Activated naive CD4-positive, alpha-beta T cell treated with anti-CD3 and anti-CD28 coated beads, Interleukin-2, amount 50 U/mL, for 16 hours (primary cell): ENCODE measurements at places on chromosomes 7 and 10.

DNA sequence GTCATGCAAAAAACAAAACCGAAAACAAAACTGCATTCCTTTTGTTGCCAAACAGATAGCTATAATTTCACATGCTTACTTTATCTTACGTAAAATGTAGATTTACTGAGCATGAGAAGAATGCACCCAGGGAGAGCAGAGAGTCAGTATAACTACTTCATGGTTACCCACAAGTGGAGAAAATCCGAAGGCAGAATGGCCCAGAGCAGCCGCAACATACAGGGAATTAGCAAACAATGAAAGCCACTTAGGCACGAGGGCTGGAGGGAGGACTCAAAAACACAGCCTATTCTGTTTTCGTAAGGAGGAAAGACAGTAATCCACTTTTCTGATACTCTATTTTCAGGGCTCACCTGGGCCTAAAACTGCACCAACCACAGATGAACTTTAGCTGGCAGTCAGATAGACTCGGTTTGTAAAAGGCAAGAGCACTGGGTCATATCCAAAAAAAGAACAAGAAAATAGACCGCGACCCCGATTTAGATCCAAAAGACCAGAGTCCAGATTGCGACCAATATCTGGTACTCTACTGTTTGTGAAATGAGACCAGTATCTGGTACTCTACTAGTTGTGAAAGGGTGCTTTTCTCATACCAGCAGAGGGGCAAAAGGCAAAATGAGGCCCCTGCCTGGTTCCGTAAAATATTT is 1.3 kb downstream of the ITPRIP start:
- no peak for DNase-seq

GRCh38 chr7:9776900-9777299 is 1196.8 kb upstream of the PHF14 start:
- DNase-seq = no peak

- DNase-seq = no peak
Measured at GRCh38 chr10:84876116-84876999, 548.0 kb downstream of the CCSER2 start.

GRCh38 chr10:4781955-4782354 is 44.1 kb upstream of the AKR1E2 start:
- no peak for DNase-seq

DNA sequence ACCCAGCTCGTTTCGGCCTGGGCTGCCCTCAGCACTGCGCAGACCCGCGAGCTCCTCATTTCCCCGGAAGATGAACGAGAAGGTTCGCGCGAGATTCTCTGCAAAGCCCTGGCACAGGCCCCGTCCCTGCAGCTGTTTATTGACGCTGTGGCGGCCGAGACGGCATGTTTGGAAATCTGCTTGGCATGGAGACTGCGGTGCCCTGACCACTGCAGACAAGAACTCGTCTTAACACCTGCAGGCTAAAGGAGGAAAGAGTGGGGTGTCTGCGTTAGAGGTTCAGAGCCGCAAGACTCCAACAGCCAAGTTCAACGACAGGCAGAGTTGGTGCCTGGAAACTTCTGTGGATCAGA is 125.6 kb downstream of the DNAJB6 start:
- DNase-seq = no peak

DNA sequence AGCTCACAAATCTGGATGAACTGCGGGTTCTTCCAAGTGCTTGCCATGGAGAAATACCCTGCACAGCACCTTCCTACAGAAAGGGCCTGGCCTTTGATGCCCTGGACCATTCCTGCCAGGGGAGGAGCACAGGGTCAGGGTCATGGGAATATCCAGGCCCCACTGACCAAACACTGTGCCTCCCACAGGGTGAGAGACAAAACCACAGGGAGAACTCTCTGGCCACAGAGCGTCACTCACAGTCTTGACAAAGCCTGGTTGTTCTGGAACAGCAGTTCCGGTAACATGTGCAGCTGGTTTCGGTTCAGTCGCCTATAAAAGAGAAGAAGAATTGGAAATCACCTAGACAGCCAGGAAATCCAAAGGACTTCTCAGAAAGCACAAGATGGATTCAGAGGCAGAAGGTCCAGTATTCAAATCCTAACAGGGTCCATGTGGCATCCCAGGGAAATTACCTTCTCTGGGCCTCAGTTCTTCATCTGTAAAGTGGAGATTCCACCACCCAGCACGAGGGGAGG is 28.1 kb downstream of the SLIT1 start:
- DNase-seq = no peak

DNA sequence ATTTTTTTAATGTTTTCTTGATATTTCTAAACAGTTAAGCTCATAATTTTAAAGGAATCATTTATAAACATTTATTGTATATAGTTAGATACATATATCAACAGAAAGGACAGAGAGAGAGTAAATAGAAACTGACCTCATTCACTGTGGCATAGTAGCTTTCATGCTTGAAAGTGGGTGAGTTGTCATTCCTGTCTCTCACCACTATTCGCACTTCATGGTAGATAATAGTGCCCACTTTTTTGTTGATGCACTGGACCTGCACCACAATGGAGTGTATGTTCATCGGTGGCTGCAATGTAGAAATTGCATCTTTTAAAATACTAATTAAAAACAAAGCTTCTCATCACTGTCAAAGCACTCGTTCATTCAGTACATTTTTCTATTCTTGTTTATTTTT is 432.0 kb downstream of the PCDH15 start:
- DNase-seq = no peak

GRCh38 chr10:95457319-95457886 is 103.8 kb downstream of the SORBS1 start:
- DNase-seq = no peak

- no peak for DNase-seq
Measured at GRCh38 chr7:105206985-105207384, 181.7 kb downstream of the SRPK2 start.

DNA sequence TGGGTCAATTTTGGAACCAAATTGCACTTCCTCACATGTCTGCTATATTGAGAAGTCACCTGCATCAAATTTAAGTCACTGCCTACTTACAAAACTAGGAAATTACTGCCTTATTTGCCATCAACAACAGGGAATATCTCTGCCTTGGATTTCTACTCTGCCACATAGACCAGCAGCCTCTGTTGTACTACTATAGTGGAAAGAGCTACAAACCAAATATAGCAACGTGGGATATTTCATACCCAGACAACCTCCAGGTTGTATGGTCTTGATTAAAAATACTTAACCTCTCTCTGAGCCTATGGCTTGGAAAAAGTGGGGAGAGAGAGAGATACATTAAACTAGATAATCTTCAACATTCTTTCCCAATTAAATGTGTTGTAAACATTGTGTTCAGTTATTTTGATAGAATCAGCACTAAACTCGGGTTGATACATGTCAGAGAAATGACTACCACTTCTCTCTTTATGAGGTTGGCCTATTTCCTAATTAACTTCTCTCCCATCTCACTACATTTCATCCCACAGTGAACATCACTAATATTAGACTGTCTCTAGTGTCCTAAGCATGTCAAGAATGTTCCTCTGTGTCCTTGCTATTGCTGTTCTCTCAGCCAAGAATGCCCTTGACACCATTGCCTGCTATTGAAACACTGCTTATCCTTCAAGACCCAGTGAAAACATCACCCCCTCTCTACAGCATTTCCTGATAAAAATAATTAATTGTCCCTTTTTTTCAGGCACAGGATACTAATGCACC is 421.2 kb downstream of the IPMK start:
- no peak for DNase-seq

- no peak for DNase-seq
Measured at GRCh38 chr7:27237735-27238334, 4.8 kb upstream of the EVX1 start.

- DNase-seq = peak; percentile 17
Measured at GRCh38 chr7:134992626-134993179, 6.4 kb downstream of the AGBL3 start.

DNA sequence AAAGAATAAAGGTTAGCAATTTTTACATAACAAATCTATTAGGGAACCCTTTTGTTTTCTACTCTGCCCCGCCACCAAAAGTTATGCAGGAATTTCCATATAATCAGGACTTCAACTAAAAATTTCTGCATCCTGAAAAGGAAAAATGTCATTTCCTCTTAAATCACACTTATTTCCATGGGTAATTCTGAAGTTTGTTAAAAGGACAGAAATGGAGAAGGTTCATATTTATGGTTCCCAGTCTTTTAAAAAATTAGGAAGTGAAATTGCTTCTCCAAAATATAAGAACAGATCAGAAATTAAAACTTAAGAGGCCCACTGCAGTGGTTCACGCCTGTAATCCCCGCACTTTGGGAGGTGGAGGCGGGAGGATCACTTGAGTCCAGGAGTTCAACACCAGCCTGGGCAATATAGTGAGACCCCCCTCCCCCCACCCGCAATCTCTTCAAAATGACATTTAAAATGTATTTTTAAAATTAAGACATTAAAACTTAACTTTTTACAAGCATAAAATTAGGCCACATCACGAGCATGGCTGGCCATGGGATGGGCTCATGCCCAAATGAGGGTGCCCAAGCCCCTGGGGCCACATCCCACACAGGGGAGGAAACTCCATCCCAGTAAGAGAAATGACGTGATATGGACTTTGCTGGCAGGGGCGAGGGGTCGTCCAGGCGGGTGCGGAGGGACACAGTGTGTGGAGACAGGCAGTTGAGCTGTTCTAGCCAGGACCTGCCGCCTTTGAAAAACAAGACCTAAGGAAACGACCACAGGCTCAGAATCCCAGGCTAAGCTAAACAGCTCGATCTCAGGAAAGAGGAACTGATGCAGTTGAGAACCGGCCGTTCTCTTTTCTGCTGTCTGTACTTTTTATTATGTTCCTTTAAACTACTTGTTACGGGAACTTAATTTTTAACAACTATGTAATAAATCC is 51.3 kb upstream of the NFE2L3 start:
- DNase-seq = no peak

GRCh38 chr10:64574371-64574770 is 1053.2 kb downstream of the REEP3 start:
- DNase-seq = no peak

- no peak for DNase-seq
Measured at GRCh38 chr10:101091546-101092290, 29.9 kb downstream of the KAZALD1 start.

GRCh38 chr7:44222074-44222473 is 21.3 kb downstream of the YKT6 start:
- no peak for DNase-seq

DNA sequence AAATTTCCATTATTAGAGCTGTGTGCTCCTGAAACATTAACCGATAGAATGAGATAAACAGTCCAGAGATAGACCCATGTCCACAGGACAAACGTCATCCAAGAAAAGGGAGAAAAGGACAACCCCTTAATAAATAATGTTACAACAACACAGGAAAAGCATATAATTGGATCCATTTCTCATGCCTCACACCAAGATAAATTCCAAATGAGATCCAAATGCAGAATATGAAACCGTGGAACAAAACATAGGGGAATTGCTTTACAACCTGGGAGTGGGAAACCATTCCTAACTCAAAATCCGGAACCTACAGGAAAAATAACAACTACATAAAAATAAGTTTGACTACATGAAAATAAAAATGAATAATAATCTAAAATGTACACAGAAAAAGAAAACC is 22.4 kb upstream of the NEBL start:
- no peak for DNase-seq

- no peak for DNase-seq
Measured at GRCh38 chr10:71001470-71001869, 113.1 kb upstream of the PCBD1 start.

DNA sequence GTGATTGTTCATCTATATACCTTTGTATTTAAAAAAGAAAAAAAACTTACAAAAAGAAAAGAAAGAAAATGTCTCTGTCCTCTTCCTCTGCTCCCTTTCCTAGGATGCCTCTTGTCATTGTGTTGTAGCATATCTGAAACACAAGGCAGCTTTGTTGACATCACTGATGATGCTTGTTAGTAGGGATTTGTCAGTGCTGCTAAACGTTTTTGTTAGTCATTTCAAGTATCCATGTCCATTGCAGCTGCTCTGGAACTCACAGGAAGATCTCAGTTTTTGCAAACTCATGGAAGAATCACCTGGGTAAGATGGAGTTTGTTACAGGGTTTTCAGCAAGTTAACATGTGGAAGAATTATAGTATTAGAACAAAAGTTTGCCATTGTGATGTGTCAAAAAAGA is 123.6 kb downstream of the CCSER2 start:
- DNase-seq = no peak

- no peak for DNase-seq
Measured at GRCh38 chr7:104767826-104768536, 246.0 kb upstream of the KMT2E start.

DNA sequence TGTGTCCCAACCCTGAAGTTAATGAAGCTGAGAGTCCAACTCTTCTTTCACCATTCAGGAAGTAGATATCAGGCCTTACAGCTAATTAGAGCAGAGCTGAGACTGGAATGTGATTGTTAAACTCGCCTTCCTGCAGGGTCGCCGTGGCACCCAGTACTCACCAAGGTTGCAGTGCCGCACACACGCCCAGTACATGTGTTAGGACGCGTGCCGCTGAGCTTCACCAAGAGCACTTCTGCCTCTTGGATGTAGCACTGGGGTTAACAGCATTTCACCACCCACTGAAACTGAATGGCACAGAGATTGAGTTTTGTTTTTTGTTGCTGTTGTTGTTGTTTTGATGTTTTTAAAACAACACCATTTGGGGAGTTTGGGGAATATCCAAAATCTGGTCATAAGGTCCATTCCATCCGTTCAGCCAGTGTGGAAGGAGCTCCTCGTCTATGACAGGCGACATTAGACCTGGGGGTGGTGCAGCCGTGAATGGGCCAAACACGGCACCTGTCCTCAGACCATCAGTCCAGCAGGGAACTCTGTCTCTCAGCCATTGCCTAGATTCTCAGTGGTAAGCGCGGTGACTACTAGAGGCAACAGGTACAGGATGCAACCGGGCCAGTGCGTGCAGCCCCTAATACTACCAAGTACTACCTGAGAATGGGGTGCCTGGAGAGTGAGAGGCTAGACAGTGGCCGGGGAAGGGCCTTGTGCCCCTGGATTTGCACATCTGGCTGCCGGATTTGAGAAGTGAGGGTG is 21.9 kb downstream of the WIPI2 start:
- DNase-seq = no peak

GRCh38 chr10:66295602-66296001 is 630.2 kb upstream of the LRRTM3 start:
- no peak for DNase-seq

- DNase-seq = no peak
Measured at GRCh38 chr7:143485500-143485899, 7.8 kb downstream of the TAS2R41 start.

DNA sequence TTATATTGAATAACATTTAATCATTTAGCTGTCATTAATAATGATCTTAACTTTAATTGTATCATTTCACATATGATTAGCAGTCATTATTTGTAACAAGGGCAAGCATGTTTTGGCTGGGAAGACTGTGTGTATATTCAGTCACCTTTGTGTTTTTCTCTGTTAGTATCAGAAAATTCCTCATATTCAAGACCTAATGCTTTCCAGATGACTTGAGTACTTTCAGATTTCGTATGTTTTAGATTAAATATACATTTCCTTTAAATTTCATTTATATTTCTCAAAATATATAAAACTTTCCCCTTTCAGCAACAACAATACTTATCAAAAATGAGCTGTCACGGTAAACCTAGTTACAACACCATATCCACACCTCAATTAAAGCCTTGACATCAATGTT is 6.3 kb upstream of the CACNA2D1 start:
- DNase-seq = no peak

- no peak for DNase-seq
Measured at GRCh38 chr7:7251742-7252141, 69.4 kb downstream of the C1GALT1 start.
